Urinary bladder (tissue), 4 donors: ENCODE measurements at places on chromosomes 1 and 21.

- DNase-seq: no peak
Observed at GRCh38 chr1:61887931-61888564, 145.8 kb downstream of the PATJ start.

GRCh38 chr1:48627486-48627885 lies 149.2 kb downstream of the BEND5 start:
- DNase-seq: no peak

DNA sequence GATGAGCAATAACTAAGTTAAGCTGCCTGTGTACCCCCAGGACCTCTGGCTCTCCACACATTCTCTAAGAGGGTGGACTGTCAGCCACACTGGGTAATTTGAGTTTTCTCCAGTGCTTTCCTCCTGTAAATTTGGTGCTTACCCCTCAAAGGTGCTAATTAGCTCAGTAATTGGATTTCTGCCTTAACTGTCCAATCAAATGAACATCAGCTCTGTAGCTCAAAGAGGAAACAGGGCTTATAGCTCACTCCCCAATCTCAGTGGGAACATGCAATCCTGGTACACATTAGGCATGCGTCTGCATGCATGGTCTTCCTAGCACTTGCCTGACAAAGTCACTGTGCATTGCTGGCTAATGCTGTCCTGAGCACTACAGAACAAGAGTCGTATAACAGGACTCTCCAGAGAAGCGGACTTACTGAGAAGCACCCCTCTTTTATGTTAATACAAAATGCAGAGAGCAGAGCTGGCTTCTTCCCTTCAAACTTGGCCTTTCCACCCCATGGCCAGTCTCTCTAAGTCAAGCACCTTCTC lies 110.1 kb downstream of the NTPCR start:
- no peak for DNase-seq

DNA sequence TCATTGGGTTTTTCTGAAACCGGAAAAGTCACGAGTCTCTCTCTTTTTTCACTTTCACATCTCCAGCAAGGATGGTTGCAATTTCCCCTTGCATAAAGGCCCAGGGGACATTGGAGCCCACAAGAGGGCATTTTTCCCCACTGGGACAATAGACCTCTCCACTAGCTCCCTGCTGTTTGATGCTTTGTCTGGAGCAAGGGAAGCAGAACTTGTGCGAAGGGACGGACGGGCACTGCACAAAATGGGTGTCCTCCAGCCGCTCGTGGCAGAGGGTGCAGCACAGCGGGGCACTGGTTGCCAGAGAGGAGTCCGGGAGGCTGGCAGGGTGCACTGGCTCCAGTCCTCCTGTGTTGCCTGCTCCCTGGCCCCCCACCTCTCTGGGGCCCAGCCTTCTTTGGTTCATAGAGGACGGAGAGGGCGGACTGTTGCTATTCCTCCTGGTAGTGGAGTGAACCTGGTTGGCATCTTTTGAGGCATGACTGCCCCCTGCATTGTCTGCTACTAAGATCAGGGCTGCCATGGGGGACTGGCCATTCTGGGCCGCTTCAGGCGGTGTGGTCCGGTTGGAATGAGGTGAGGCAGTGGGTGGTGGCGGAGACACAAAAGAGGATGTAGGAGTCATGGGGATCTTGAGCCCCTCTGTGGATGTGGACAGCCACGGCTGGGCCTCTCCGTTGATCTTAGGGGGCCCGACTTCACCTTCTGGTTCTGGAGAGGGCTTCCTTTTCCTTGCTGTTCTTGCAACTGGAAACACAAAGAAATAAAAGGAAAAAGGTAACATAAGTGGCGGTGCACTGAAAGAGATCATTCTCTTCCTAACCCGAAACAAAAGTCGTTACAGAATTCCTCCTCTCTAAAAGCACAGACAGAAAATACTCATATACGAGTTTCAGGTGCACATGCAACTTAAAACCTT lies 2.6 kb downstream of the IRF2BP2 start:
- DNase-seq: no peak

GRCh38 chr1:217747156-217747769 lies 116.1 kb downstream of the SPATA17 start:
- no peak for DNase-seq

GRCh38 chr21:20570824-20571232 lies 427.4 kb upstream of the NCAM2 start:
- no peak for DNase-seq

GRCh38 chr1:10456048-10456447 lies 6.2 kb downstream of the CORT start:
- no peak for DNase-seq

DNA sequence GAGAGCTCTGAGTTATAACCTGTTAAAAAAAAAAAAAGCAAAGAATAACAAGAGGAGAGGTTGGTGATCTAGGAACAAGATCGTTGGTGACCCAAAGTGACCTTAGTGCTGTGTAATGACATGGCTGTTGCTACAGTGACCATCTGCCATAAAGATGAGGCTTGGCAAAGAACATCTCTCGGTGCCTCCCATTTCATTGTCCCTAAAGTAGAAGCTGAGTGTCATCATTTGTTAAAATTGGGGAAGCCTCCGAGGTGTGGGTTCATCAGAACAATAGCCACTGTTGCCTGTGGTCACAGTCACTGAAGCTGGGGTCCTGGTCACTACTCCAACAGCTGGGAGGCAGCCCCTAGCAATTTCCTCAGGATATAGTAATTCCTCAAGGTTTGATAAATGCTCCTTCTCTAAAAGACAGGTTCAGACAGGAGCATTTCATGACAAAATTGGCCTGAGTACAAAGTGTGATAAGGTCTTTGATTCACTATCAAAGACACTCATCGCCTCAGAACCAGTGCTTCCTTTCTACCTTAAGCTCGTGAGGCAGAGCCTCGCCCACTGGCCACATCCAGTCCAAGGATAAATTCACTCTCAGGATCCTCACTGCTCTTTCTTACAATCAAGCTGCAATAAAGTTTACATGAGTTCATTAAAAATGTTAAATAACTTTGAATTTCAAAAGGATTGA lies 81.9 kb upstream of the RGS2 start:
- DNase-seq: no peak

- no peak for DNase-seq
Observed at GRCh38 chr1:181122222-181122621, 33.7 kb downstream of the IER5 start.

DNA sequence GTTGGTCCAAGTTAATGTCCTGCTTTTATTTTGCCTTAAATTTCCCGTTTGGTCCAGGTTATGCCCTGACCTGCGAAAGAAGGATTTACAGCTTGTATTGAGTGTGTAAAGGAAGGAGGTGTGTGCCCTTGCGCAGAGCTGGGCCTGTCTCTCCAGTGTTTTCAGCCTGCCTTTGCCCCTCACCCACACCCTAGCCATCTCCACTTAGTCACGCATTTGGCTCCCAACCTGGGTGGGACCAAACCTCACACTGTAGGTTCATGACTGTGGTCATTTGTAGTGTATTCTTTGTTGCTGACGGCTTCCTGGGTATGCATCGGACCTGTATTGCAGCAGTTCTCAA lies 572 bp upstream of the SRSF10 start:
- no peak for DNase-seq

DNA sequence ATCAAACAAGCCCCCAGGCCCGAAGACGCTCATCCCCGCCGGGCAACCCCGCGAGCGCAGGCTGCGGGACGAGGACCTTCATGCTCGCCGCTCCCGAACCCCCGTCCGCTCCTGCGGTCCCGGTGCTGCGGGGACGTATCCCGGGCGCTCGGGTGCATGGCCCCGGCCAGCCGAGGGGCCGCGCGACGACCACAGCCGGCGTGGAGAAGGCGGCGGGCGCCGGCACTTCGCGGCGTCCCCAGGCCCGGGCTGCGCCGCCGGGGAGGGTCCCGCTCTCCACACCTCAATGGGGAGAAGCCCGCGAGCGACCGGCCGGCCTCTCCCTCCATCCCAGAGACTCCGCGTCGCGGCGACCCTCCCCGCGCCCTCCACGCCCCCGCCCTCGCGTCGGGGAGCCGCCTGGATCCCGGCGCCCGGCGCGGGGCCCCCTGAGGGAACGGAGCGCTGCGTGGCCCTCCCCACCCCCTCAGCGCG lies 401 bp downstream of the ERRFI1 start:
- no peak for DNase-seq

- DNase-seq: no peak
Observed at GRCh38 chr1:200147094-200147493, 119.6 kb downstream of the NR5A2 start.

GRCh38 chr1:158115126-158115525 lies 65.6 kb upstream of the CD1D start:
- no peak for DNase-seq

DNA sequence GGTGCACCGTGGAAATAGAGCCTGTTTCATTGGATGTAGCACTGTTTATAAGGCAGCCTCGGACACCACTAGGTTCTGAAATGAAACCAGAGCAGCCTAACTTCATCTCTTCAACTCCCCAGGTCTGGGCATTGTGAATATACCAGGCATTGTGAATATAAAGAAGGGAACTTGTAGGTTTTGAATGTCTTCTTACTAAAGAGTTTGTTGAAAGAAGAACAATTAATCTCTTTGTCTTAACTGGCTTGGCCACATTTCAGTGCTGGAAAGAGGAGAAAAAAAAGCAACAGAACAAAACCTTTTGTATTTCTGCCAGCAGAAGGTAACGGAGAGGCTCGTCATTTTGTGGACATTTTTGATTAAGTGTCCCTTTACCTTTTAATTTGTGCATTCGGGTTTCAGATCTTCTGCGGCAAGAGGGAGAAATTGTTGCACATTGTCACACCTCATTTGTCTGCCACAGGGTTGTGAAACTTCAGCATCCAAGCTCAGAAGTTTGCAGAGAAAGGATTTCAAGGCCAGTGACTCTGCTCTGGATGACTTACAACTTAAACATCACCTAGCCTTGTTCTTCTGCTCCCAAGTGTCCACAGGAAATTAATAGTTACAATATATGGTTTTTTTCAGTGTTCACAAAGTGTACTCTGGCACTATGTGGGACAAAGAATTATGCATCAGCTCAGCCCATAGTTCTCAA lies 158.3 kb downstream of the KAZN start:
- no peak for DNase-seq

DNA sequence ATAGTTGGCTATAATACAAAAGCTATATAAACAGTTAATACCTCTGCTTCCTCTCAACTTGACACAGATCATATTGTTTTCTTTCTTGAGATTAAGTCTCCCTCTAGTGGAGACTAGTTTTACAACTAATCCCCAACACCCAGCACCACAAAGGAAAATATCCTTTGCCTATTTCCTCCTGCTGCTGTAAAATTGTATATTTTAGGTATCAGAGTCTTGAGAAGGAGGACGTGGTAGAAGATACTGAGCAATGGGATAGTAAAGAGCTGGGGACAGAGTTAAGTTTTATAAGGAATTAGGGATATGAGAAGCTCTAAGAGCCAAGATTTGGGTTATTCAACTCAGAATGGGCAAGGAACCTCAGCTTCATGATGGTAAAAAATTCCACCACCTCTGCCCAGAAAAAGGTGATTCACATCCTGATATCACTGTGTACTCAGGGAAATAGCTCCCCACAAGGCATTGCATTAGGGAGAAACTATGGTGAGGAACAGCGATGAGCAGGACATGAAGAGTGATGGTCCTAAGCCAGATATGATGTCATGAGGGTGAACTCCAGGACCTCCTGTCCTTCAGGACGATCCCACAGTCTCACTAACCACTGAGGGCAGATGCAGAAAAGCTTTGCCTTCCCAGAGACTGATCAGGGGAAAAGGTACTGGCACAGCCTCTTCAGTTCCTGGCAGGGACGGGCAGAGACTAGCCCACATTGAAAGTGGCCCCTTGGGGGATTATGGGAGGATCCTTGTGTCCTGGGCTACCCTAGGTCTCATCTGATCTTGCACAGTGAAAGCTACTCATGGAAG lies 14.7 kb upstream of the CFAP126 start:
- DNase-seq: peak; percentile 29
